ENCODE measurements at places on chromosomes 4 and X.

- no peak for DNase-seq
These were observed 377.9 kb downstream of the SMARCA1 start for GRCh38 chrX:129145385-129145784.

DNA sequence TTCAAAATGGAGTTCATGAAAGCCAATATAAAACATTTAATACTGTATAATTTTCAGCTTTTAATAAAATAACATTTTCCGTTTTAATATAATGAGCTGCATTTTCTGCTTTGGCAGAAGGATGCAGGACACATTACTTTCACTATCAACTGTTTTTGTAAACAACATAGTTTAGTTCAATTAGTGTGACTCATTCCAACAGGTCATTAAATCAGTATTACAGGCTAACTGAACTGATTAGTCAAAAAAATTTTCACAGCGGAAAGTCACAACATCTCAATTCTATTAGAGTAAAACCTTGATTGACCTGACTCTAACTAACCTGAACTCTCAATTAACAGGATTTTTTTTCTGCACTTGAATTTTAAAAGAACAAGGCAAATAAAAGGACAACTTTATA is 151.2 kb upstream of the AMOT start:
- DNase-seq, result no peak

DNA sequence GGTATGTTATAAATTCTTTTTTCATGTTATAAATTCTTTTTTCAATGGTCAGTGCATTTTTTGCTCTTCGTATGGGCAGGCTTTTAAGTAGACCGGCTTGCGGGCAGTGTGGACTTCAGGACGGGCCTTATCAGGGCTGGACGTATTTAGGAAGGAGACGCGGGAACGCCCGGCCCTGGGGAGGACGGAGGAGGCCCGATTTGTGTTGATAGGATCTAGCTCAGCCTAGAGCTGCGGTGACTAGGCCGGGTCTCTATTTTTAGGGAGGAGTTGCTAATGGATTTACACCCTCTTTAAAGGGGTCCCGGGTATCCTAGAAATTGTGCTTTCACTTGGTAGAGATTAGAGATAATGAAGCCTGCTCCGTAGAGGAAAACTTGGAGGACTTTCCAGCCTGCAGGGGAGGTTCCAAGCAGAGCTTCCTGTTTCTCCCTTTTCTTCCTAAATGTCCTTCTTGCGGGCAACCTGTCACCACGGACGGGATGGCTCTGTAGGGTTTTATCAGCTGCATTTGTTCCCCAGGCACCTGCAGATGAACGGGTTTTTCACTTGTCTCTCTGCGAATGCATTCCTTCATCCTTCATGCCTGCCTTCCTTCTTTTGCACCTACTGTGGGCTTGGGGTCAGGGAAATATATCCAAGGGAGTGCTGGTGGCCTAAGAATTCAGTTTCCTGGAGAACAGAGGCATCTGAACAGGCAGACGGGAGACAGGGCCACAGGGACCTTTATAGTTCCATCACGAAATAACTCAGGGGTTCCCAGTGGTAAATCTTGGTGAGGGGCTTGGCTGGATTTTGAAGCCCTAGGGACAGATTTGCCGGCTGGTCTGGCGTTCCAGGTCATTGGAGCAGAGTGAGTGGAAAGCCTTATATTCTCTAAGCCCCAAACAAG is 1.4 kb downstream of the CD99 start:
- DNase-seq, result no peak

GRCh38 chr4:118281611-118282442 is 71.0 kb downstream of the PRSS12 start:
- no peak for DNase-seq
